ENCODE measurements at places on chromosomes 4 and X.
A peak's percentile ranks its signal among the peaks of the same experiment; 100 is the strongest.

DNA sequence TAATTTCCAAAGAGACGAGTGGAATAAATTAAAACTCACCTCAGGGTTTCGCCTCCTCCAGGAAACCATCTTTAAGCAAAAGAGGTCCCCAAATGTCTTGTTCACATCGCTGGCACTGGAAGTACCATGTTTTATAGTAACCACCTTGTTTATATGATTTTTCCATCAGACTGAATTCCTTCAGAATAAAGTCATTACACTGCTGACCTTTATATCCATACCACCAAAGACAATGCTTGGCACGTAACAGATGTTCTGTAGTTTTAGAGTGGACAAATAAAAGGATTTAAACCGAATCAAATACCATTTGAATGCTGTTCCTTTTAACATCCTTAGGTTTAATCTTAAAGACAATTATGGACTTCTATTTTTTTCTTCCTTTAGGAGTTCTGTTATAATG is 4.7 kb downstream of the NUDT6 start:
- DNase-seq = no peak

DNA sequence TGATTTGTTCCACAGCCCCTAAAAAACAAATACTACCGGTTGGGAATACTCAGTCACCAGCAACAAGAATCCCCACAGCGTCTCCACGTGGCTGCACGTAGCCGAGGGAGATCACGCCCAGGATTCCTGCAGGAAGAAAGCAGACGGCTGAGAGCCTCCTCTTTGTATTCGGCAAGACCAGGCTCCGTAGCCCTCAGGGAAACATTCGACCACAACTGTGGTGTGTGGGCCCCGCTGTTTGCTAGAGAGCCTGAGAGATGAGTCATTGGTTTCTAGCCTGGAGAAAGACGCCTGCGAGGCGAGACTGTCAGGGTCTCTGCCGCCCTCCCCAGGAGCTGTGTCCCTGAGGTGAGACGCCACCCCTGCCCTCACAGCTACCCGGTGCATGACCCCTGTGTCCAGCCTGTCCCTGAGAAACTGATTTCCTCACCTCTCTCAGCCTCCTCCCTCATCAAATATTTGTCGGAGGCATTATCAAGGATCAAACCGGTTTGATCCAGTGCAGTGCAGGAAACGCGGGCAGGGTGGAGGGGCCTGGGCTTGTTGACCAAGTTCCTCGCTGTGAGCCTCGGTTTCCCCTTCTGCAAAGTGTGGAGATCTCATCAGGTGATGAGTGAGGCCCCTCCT is 4.7 kb upstream of the S100P start:
- peak; percentile 81 for DNase-seq

DNA sequence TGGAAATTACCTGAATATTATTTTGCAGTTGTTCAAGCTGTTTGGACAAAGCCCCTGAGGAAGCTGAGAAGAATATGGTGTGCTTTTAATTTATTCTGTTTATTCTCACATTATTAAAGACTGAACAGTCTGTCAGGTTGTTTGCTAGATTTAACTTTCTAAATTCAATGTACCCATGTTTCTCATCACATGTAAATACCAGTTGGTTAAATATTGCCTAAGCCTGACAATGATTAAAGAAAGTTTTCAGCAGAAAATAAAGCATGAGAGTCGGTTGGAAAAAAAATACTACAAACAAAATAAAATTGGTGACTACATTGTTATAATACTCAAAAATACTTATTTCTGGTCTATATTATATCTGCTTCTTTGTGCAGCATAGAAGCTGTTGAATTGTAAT is 1974.7 kb downstream of the ARAP2 start:
- DNase-seq = no peak

GRCh38 chrX:2931612-2932011 is 2.5 kb upstream of the ARSD start:
- no peak for DNase-seq

DNA sequence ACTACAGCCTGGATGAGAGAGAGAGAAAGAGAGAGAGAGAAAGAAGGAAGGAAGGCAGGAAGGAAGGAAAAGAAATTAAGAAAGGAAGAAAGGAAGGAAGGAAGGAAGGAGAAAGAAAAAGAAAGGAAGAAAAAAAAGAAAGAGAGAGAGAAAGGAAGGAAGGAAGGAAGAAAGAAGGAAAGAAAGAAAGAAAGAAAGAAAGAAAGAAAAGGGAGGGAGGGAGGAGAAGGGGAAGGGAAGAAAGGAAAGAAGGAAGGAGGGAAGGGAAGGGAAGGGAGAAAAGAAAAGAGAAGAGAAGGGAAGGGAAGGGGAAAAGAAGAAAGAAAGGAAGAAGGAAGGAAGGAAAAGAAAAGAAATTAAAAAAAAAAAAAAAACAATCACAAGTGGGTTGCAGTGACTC is 146.3 kb downstream of the OPHN1 start:
- no peak for DNase-seq

DNA sequence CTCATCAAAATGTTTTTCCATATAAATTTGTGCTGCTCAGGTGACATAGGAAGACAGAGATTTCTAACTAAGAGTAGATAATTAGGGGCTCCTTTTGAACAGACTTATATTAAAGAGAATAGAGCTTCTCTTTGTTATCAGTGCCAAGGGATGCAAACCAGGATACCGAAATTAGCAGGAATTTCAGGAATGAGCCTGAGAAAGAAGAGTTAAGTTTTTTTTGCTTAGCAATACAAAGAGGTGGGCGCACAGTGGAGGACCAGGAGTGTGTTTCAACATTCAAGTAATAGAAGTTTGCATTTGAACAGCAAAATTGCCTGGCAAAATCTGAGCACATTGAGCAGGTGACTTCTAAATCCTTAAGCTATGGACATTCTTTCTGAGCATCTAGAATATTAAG is 541.3 kb downstream of the GBA3 start:
- DNase-seq = no peak

- DNase-seq = no peak
Measured at GRCh38 chrX:121781991-121782390, 734.6 kb downstream of the GLUD2 start.
